Neural progenitor cell (in vitro differentiated cells): ENCODE measurements at places on chromosomes 6 and 20. TPM values are rescaled to one million over a fixed set of nuclear protein-coding genes. Genes with fewer than 3 reads are reported as not detected.
A peak's percentile ranks its signal among the peaks of the same experiment; 100 is the strongest.

FAM209A gene
- 0.43 TPM in 1 of 2 replicates, not detected in the other for total RNA-seq

GNAS-AS1 gene
- total RNA-seq, result 5.8 and 6.4 TPM in 2 replicates

DNA sequence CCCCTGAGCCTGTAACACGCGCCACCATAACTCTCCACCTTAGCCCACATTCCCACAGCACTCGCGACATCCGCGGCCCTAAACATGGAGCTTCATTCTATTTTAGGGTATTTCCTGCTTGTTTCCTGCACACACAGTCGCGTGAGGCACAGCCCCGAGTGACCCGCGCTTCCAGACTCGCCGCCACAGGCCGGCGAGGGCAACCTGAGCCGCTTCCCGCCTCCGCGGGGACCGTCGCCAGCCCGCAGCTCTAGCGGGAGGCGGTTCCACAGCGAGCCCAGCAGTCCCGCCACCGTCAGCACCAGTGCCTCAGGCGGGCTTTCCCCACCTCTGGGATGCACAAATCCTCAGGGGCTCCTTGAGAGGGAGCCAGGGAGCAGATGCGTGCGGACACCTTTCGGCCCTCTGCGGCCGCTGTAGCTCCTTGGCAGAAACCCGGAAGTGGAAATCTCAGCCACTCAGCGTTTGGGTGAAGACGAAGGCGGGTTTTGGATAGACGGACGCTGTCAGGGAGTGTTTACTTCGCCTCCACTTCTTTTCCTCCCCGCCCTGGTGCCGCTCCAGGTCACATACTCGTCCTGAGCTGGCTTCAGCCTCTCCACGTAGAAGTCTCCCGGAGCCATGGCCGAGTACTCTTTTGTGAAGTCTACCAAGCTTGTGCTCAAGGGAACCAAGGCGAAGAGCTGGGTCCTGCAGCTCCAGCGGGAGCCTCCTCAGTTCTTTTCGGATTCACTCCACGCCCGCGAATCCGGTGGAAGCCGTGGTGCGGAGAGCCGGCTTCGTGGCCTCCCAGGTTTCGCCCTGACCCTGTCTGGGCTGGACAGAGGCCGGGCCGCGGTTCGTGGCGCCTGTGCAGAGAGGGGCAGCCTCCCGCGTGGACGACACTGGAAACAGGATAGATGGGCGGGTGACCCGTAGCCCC, 2177.4 kb upstream of the DEFB115 start:
- DNase-seq, result no peak

- DNase-seq, result no peak
Measured at GRCh38 chr6:79193971-79194370, 40.5 kb downstream of the HMGN3 start.

GRCh38 chr6:6699741-6700367, 111.3 kb downstream of the LY86 start:
- peak; percentile 28 for DNase-seq

DNA sequence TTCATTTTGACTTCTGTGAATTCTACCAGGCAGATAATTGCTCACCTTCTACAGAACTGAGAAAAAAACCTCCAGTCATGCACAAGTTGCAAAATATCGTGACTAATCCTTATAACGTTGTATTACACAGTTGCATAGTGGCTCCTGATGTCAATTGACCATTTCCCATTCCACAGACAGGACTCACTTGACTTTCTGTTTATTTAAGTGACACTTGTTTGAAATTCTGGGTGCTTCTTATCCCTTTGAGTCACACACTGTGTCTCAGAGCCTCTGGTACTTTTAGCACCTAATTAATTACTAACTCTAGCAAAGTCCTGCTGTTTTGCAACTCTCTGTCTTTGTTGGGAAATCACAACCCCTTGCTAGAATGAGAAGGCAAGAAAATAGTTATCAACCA, 16.2 kb upstream of the RSPO3 start:
- no peak for DNase-seq

OR2J3 gene
- total RNA-seq, result 0.04 TPM in 1 of 2 replicates, not detected in the other

SLC22A16 gene
- total RNA-seq, result not detected in 2 replicates

C6orf58 gene
- total RNA-seq, result not detected in 2 replicates

ADGRB3 gene
- total RNA-seq, result 1.2 and 1.5 TPM in 2 replicates

DNA sequence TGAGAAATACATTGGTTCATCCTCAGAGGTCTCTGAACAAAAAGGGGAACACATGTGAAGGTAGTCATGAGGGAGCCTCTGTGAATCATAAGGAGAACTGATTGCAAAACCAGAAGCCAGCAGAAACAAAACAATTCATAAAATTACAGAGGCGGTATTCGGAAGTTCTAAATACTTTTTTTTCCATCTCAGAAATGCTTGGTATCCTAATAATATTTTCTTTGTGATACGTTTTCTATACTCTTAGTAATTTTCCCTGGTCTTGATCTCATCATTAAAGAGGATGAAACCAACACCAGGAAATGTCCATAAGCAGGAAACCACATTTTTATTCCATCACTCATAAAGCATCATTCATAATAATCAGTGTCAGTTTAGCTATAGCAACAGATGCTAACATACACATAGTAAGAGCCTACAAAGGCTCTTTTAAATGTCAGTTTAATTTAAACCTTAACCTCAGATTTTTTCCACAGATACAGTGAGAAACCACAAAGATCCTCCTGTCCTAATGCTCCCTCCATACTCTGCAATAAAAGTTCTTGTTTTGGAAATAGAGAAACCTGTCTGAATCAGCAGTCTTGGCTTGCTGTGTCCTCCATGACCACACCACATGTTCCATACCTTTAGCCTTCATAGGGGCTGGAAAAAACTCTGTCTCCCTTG, 29.2 kb downstream of the SGK1 start:
- DNase-seq, result no peak

- no peak for DNase-seq
Measured at GRCh38 chr20:11921321-11921720, 3.6 kb downstream of the BTBD3 start.

GRCh38 chr6:26360451-26361416, 4.3 kb upstream of the BTN3A2 start:
- DNase-seq, result no peak

HLA-DRB5 gene
- total RNA-seq, result 2.2 and 3.4 TPM in 2 replicates

DLL1 gene
- total RNA-seq, result 35.9 and 91.8 TPM in 2 replicates

GRCh38 chr20:45343532-45344167, 4.6 kb downstream of the SDC4 start:
- DNase-seq, result no peak

OR2H1 gene
- not detected in 2 replicates for total RNA-seq

PGM3 gene
- total RNA-seq, result 48.1 and 61.5 TPM in 2 replicates

- DNase-seq, result no peak
Measured at GRCh38 chr6:149231778-149232177, 85.7 kb upstream of the TAB2 start.

- no peak for DNase-seq
Measured at GRCh38 chr6:17269840-17270239, 11.3 kb upstream of the RBM24 start.

GRCh38 chr6:63963769-63964315, 328.2 kb downstream of the PHF3 start:
- no peak for DNase-seq

- DNase-seq, result no peak
Measured at GRCh38 chr6:38603966-38604365, 35.8 kb downstream of the BTBD9 start.

GRCh38 chr6:118768904-118769325, 117.5 kb upstream of the CEP85L start:
- DNase-seq, result peak; percentile 7

GRCh38 chr6:40436685-40437604, 150.2 kb downstream of the LRFN2 start:
- no peak for DNase-seq
